ENCODE measurements at places on chromosomes 7 and 10.

- DNase-seq: no peak
Observed at GRCh38 chr7:84134169-84134568, 60.4 kb downstream of the SEMA3A start.

DNA sequence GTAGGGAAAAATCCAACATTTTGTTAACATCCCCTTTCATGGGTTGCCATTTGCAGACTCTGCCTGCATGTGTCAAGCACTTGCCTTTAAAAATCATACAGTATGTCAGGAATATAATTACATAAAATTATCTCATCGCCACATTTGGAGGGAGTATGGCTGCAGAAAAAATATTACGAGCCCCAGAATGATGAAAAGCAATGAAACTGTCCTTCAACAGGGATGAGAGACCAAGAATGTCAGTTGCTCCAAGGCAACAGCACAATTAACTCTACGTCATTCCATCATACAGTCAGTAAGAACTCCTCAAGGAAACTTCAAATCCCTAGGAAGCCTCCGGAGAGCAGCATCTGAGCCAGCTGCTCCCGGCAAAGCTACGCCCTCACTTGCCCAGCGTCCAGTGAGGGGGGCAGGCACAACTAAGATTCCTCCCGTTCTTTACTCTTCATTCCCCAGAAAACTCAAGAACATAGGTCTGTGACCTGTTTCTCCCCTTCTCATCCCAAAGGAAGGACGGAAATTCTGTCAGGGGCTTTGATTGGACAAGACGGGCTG, 132.9 kb downstream of the ANLN start:
- DNase-seq: no peak

DNA sequence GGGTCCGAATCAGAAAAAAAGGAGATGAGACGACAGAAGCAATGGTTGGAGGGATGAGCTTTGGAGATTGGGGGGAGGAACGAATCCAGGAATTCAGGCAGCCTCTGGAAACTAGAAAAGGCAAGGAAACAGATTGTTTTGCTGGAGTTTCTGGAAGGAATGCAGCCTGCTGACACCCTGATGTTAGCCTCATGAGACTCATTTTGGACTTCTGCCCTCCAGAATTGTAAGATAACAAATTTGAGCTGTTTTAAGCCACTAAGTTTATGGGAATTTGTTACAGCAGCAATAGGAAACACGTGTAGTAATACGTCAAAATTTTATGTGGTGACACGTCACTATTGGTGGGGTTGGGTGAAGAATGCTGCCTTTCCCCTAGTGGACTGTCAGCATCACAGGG, 25.6 kb upstream of the NPS start:
- no peak for DNase-seq

DNA sequence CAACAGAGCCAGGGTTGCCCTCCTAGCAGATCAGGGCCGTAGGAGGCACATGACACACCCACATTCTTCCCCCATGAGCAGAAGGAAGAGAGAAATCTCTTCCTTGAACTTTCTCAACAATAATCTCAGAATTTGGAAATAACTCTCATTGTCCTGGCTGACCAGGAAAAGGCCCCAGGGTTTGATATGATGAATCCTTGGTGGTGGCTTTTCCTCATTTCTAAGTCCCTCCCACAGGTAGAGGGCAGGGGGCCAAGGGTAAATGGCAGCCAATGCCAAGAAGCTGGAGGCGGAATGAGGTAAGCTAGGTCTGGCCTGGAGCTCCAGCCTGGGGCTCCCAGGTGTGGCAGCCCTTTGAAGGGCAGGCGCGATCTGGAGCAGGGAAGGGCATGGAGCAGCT, 67.8 kb downstream of the GRB10 start:
- DNase-seq: peak; percentile 64

- DNase-seq: no peak
Observed at GRCh38 chr10:60645980-60646379, 132.3 kb upstream of the CDK1 start.

DNA sequence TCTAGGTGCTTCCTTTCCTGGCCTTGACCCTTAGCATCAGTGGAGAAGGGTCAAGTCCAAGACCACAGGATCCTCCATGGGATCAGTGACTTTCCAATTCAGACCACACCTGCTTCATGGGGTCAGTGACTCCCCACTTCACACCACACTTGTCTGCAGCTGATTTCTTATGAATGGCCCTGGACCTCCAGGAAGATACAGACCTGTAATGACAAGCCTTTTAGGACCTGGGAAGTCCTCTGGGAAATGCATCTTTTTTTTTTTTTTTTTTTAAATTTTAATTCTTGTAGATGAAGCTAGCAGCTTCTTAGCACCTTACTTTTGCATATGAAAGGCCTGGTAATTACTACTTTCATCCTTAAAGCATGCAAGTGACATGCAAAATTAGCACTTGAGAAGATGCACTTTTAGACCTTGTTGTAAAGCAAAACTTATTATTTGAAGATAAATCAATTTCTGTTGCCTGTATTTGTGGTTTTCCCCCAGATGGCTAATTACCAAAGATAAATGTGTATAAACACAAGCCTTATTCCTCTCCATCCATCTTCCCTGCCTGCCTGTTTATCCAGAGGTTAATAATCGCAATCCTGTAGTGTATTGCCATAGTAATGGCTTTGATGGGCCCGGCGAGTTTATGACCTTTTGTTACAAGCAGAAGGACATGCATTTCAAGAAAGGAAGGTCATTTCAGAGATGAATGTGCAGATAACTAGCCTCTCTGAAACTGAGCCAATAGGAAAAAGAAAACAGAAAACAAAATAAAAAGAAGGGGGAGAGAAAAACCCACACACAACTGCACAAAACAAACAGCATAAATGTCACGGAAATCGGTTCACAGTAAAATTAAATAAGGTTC, 1018.7 kb downstream of the TYW1 start:
- no peak for DNase-seq

GRCh38 chr7:26554952-26555351, 263.3 kb downstream of the SNX10 start:
- DNase-seq: no peak

DNA sequence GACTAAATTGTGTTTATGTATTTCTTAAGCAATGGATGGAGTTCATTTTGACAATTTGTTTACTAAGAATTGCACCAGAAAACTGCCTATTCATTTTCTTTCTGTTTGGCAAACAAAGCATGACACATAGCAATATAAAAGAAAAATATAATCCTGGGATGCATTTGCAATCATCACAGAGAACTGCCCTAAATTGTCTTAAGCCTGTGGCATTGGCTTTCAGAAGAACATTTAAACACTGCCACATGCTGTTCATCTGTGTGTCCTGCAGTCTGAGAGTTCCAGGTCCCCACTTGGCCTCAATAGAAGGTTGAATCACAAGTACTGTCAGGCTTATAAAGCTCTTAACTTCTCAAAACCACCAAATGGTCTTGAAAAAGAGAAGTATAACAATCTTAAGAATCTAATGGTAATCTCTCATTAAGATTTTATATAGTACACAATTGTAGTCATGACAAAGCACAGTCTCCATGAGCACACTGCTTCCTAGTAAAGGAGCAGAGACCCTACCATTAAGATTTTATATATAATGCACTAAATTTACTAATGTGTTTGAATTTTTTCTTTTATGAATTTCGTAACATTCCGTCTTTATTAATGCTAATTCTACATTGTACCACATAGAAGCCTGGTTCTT, 29.9 kb downstream of the RNLS start:
- peak; percentile 68 for DNase-seq

DNA sequence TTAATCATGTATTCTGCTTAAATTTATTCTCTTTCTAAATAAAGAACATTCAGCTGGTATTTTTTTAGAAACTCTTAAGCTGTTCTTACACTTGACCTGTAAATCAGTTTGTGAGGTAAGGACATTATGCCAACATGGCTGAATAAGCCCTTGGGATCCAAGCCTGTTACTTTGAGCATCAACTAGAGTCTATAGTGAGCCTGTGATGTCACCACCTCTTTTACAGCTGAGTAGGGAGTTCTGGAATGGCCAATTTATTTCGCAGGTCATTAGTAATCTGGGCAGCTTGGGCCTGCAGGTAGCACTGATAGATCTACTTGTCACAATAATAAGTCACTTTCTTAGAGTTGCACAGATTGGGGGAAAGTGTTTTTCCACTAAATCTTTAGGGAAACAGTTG, 915.2 kb upstream of the MBL2 start:
- no peak for DNase-seq

GRCh38 chr7:12504149-12504548, 66.4 kb upstream of the SCIN start:
- DNase-seq: no peak

DNA sequence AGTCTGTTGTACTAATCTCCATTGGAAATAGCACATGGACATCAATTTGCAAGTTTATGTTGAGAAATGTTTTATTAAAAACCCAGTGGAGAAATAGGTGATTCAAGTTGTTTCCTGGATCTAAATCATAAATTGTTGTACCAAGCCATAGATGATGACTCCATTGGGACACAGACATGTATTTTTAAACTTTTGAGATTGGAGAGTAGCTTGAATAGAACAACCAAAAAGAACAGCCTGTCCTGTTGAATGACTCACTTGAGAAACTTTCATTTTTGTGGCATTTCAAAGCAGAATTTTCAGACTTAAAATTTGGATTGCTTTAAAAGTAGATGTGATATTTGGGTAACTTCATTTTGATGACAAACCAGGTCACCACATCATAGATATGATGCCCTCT, 197.5 kb downstream of the GPAM start:
- no peak for DNase-seq

DNA sequence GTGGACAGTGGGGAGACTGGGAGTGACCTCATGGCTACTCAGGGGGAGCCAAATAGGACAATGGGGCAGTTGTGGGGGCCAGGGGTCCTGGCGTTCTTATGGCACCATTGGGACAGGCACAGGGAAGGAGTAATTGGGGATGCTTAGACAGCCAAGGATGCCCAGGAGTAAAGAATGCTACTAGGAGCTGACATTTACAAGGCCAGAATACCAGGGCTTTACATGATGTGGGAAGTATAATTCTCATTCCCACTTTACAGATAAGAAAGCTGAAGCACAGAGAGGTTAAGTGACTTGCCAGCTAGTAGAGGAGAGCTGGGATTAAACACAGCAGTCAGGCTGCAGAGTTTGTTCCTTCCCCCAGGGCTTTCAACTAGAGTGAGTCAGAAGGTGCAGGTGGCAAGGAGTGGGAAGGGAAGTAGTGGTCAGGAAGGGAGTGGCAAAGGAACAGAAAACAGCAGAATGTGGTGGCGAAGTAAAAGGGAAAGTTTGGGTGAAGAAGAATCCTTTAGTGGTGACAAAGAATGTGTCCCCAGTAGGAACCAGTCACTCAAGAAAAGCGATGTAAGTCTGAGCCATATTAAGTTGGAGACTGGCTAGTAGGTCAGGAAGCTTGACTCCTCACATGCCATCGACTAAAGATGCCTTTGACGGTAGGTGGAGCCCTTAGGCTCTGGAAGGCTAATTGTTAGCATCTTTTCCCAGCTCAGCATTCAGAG, 32.8 kb downstream of the CPVL start:
- DNase-seq: peak; percentile 47

- DNase-seq: no peak
Observed at GRCh38 chr10:113425541-113425951, 127.3 kb upstream of the HABP2 start.

DNA sequence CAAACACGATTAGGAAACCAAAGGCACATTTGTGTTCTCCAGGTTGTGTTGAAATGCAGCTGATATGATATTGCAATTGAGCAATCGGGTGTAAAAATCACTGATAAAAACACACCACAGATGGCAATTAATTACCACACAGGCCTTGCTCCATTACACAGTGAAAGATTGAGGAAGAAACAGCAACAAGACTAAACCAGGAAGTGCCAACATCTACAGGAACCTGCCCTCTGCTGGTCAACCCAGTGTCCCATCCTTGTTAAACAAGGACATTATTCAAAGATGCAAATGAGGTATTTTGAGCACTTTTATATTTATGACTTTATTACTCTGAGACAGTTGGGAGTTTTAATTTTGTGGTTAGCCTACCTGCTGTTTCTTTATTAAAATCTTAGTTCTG, 765.6 kb upstream of the GHITM start:
- DNase-seq: no peak

DNA sequence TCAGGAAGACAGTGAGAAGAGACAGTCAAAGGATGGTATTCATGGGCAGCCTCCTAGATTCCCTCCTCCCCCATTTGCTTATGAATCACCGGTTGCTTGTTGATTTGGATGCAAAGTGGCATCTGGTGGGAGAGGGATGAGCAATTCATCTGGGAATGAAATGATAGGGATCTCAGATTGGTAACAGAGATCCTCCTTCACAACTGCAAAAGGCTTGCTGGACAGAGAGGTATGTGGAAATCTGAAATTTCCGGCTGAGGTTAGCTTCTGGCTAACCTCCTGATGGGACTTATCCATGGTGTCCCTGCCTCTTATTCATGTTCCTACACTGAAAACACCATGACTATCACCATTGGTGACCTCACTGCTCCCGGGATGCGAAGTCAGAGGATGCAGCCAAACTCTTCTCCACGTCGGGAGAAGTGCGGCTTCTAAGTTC, 48.4 kb upstream of the PODXL start:
- peak; percentile 30 for DNase-seq

- DNase-seq: no peak
Observed at GRCh38 chr10:3635211-3635671, 149.8 kb downstream of the KLF6 start.

All from RWPE1 (cell line).